ENCODE measurements at places on chromosomes 1 and 21.

DNA sequence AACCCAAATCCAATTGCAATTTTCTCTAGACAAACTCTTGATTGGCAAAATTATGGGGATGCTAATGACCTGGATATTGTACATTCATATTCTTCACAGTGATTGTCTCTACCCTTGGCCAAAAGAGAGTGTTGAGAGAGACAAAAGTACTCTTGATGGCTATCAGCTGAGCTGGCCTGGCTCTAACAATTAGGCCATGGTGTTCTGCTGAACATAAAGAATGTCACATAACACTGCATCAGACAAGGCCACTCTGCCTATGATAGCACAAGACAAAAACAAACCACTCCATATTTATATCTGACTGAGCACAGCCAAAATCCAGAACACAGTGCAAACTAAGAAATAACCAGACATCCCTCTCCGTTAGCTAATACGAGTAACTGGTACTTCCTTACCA is 101.7 kb downstream of the ADAMTS1 start:
- no peak for DNase-seq

- DNase-seq: no peak
Measured at GRCh38 chr1:147215540-147215916, 9.6 kb downstream of the FMO5 start.

DNA sequence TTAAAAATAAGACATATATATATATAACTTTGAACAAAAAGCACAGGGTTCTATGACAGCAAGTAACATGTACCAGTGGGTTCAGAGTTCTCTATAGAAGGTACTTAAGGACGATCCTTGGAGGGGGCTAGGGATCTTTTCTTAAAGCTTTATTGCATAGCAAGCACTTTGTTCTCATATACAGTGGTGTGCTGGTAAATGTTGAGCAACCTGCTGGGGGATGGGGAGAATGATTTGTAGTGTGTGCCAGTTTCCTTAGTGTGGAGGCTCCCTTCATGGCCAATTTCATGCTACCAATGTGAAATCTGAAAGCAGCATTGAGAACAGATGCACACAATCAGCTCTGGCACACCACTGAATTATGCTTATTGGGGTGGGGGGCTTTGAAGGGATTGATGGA is 69.5 kb upstream of the NFASC start:
- no peak for DNase-seq

GRCh38 chr1:183778568-183779433 is 26.1 kb upstream of the RGL1 start:
- DNase-seq: no peak

- no peak for DNase-seq
Measured at GRCh38 chr1:157696966-157697628, 3.5 kb downstream of the FCRL3 start.

GRCh38 chr1:47399138-47399845 is 16.8 kb upstream of the FOXE3 start:
- no peak for DNase-seq

GRCh38 chr1:200912737-200913407 is 18.2 kb downstream of the INAVA start:
- no peak for DNase-seq
